ENCODE measurements at places on chromosomes 1 and 21.

GRCh38 chr1:223784541-223784940 is 61.2 kb downstream of the TP53BP2 start:
- no peak for DNase-seq

- DNase-seq: no peak
Measured at GRCh38 chr1:110872745-110873720, at the start of gene CD53. TSS of gene CD53 (plus strand) at chr1:110873148. CDS start at chr1:110891409, 18,261 bp downstream.

- peak; percentile 21 for DNase-seq
Measured at GRCh38 chr1:243848858-243849420, 1.1 kb downstream of the AKT3 start.

DNA sequence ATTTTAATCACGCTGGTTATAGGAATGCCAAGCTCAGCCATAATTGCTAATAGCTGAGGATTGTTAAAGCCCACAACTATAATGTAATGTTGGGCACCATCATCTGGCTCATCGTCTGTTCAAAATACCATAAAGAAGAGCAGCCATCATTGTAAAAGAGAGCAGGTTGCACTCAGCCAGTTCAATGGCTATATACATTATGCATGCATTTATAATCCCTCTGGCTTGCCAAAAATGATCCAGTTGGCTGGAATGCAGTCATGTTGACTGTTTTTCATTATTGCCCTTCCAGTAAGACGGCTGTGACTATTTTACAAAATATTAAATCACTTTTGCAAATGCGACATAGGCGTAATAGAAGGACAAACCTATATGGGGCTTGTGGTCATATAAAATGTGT is 85.3 kb downstream of the SPAG17 start:
- no peak for DNase-seq

- no peak for DNase-seq
Measured at GRCh38 chr1:203038217-203038741, 12.0 kb downstream of the PPFIA4 start.

DNA sequence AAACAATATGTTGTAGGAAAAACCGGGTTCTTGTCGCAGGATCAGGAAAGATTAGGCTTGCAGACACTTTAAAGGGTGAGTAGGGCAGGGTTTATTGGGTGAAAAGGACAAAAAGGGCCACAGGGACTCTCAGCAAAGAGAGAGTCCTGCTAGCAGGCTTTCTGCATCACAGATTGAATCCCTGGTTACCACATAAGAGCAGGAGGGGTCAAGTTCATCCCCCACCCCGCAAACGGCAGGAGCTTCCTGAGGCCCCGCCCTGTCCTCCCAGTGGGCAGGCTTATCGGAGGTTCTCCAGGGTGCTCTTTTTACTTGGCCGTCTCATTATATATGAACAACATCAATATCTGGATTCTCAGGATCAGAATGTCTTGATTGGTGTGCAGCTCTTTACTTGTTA is 47.7 kb downstream of the SYCP1 start:
- no peak for DNase-seq

DNA sequence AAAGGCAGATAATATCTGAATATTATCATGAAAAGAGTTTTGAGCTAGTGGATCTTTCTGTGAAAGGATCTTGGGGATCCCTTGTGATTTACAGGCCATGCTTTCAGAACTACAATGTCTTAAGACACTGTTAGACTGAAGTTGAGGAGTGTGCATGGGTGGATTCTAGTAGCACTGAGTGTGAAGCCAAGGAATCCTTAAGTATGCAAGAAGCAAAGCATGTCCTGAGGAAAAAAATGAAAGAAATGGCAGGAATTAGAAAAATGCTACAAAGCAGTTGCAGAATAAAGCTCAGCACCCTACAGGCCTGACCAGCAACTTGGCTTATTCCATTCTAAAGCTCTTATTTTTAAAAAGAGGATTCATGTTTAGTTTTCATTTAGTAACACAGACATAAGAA is 11.9 kb downstream of the STX6 start:
- no peak for DNase-seq

DNA sequence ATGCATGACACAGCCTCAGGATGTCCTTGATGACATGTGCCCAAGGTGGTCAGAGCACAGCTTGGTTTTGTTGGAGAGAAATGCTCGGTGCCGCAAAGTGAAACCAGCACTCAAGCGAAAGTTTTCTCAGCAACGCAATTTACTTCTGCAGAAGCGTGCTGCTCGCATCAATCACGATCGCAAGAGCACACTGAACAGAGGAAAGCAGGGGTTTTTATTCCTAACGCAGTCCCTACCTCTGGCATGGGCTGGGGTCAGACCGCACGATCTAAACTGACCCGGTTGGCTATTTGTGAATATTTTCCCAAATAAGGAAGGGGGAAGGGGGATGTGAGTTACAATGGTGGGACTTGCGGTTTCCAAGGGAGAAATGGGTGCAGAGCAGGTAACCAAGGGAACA is 809 bp upstream of the ZNF669 start:
- no peak for DNase-seq

DNA sequence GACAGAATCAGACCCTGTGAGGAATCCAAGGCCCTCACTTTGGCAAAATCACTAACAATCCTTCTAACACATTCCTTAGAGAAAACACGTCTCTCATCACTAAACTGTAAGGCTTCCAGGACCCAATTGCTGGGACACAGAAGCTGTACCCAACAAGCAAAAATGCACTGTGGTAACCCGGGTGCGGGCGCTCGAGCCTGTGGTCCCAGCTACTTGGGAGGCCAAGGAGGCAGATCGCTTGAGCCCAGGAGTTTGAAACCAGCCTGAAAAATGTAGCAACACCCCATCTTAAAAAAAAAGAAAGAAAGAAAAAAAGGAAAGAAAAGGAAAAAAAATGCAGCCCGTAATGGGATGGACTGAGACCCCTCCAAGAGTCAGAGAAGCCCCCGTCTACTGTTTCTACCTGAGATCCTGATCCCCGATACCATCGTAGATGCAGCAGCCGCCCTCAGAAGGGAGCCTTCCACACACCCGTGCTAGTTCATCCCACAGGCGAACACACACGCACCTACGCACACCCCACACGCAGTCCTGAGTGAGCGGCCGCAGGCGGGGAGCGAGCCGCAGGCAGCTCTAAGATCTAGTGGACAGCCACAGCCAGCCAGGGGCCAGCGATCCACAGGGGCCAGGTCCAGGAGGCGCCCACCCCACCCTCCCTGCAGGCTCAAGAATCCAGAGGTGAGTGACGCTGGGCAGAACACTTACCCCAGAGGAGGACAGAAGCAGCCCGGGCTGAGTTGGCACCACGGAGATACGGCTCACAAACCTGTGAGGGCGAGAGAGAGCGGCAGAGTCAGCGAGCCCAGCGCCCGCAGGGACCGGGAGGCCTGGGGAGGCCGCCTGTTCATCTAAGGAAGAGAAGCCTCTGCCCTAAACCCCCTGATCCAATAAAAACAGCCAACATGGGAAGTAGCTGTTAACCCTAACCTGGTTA is 20.1 kb downstream of the WDR4 start:
- no peak for DNase-seq

GRCh38 chr21:14583629-14584255 is 37.6 kb upstream of the SAMSN1 start:
- DNase-seq: no peak

DNA sequence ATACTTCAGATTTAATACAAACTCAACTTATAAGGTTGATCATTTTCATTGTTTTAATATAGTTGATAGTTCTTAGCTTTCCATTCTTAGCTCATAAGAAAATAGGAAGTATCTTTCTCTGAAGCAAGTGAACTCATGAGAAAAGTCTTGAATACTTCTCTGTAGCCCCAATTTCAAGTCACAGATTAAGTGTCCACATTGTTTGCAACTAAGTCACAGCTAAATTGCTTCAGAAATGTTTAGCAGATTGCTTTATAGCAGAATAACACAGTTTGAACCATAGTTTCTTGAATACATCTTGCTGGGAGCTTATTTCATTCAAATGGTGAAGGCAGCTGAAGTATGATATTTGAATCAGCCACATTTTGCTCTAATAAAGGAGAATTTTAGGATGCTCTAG is 10.6 kb upstream of the PKN2 start:
- DNase-seq: no peak

- no peak for DNase-seq
Measured at GRCh38 chr1:170318141-170318540, 172.4 kb downstream of the NTMT2 start.

DNA sequence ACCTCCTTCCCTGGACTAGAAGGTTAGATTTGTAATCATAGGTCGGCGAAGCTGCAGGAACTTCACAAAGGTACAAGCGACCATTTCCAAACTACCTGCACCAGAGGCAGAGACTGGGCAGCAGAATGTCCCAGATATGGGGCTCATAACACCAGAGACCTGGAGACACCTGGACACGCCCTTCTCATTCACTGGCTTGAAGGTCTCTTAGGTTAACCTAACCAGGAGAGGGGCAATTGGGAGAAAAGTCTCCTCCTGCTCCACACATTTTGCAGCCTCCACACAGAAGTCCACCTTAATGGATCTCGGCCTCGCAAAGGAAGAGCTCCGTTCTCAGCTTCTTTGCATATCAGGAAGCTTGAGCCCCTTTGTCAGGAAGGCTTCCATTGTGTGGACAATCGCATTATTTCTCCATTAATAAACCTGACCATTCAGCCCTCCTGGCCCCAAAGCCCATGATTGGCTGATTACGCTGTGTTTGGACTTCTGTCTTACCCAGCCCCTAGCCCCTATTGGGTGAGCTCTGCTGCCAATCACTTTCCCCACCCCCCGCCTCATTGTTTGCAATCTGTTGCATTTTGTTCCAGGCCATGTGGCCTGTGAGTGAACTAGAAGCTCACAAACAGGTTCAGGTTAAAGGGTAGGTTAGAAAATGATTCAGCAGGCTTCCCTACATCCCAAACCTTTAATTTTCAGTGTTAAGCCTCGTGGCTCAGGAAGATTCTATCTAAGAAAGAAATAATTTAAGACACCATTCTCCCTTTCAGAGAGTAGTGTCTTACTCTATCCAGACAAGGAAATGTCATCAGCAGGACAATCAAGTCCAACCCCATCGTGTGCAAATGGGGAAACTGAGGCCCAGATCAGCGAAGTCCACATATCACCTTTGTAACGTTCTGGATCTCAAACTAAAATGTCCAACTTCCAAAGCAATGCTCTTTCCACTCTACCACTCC is 2.8 kb downstream of the MYCL start:
- no peak for DNase-seq

- no peak for DNase-seq
Measured at GRCh38 chr1:93842750-93843500, 36.1 kb downstream of the DNTTIP2 start.

GRCh38 chr1:66353257-66353656 is 180.7 kb upstream of the SGIP1 start:
- DNase-seq: no peak

- DNase-seq: peak; percentile 34
Measured at GRCh38 chr1:2528966-2529783, 888 bp downstream of the HES5 start.

GRCh38 chr1:9269078-9269501 is 23.6 kb upstream of the SPSB1 start:
- DNase-seq: no peak

GRCh38 chr1:154891452-154891851 is 21.4 kb upstream of the KCNN3 start:
- DNase-seq: no peak

DNA sequence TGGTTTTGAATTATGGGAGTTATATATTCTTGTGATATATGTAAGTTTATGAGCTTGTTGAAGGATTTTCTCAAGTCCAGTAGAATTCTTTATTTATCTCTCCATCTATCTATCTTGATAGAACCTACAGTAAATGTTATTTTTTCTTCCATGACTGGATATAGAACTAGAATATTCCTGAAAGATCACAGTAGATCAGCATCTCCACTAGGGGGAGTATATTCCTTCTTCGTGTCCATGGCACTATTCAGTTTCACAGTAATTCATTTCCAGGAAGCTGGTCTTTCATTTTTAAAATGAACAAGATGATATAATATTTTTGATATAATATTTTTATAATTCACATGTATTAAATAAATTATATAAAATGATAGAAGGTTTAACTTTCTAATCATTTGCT is 18.8 kb downstream of the TMPRSS15 start:
- DNase-seq: no peak

DNA sequence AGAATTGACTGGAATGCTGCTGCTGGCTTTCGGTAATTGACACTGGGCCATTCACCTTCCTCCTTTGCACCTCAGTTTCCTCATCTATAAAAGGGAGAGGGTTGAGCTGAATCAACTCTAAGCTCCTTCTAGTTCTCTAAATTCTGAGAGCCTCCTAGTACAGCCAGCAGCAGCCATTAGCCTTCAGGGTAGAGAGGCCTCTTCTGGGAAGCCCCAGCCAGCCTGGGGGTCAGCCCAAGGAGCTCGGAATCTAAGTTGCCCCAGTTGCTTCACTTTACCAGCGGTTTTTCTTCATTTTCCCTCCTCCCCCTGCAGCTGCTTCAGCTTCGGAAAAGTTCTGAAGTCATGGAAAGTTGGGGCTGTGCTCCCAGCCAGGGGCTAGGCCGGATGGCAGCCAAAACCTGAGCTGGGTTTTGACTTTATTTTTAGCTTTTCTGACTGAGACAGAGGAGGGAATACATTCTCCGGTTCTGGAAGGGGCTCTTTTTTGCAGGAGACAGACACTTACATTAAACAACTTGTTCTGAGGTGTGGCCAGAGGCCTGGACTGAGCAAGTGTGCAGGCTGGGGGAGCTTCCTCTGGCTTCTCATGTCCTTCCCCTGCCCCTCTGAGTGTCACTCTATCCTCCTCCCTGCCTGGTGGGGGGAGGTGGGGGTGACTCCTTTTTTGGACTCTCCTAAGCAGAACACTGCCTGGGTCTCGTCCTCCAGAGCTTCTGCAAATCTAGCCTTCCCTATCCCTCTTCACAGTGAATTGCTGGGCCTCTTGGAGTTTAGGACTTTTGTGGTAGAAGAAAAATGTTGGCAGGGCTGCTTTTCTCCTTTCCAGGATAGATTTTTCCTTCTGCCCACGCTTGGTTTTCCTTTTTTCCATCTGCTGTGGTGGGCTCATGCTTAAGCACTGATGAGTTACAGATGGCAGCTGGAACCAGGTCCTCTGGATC is 14.4 kb downstream of the LMNA start:
- no peak for DNase-seq

Data from stimulated activated CD4-positive, alpha-beta T cell treated with anti-CD3 and anti-CD28 coated beads, TNF-alpha, amount 100 ng/mL, for 4 hours (primary cell).